ENCODE measurements at places on chromosomes 2 and 18.
A peak's percentile ranks its signal among the peaks of the same experiment; 100 is the strongest.

- no peak for DNase-seq
These were observed 38.5 kb downstream of the PSMG2 start for GRCh38 chr18:12741351-12741750.

- DNase-seq, result no peak
These were observed 181.0 kb downstream of the ZNF516 start for GRCh38 chr18:76314015-76314414.

- no peak for DNase-seq
These were observed 109.3 kb downstream of the DNAH7 start for GRCh38 chr2:195959341-195959740.

DNA sequence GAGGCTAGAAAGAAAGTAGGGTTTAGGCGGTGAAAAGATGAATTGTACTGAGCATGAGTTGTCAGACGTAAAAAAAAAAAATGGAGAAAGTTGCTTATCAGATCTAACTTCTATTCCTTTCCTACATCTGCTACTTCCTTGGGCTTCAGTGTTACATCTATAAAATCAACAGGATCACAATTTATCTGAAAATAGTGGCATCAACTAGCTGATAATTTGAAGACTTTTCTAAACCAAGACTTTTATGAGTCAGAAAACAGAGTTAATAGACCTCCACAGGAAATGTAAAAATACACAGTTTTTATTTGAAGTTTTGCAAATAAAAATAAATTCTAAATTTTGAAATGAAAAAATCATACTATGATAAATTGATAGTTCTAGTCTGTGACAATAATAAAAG lies 399.8 kb downstream of the GRB14 start:
- DNase-seq, result no peak

DNA sequence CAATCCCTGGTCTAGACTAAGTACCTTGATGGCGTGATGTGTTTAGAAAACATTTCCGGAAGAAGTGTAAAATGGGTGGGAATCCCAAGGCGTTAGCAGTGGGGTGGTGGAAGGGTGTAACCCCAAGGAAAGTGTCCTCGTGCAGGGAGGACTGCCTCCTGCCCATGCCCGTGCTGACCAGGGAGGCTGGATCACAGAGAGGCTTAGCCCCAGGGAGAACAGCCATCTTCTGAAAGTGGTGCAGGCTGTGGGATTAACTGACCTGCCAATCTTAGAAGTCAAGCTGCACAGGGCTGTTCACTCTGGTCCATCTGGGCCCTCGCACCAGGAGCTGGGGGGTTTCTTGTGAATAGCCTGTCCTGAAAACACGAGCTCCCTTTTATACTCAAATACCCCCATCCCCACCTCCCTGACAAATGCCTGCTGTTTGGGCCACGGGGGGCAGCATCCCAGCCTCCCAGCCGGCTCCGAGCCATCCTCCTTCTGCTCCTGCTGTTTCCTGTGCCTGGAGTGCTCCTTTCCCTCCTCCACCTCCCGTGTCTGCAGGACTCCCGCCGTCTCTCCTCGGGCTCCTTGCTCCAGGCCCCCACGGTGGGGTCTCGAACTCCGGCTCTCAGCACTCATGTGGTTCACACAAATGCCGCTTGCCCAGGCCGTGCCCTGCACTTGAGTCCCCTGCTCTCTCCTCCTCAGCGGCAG lies 52.1 kb upstream of the PXDN start:
- no peak for DNase-seq

- no peak for DNase-seq
These were observed 83.3 kb upstream of the ID2 start for GRCh38 chr2:8598295-8599165.

- no peak for DNase-seq
These were observed 36.3 kb downstream of the THSD7B start for GRCh38 chr2:136801661-136802060.

GRCh38 chr18:49378458-49378857 lies 82.0 kb downstream of the DYM start:
- DNase-seq, result no peak

GRCh38 chr2:206611736-206612135 lies 30.6 kb upstream of the FAM237A start:
- no peak for DNase-seq

GRCh38 chr18:58335223-58335622 lies 291.2 kb downstream of the NEDD4L start:
- no peak for DNase-seq

DNA sequence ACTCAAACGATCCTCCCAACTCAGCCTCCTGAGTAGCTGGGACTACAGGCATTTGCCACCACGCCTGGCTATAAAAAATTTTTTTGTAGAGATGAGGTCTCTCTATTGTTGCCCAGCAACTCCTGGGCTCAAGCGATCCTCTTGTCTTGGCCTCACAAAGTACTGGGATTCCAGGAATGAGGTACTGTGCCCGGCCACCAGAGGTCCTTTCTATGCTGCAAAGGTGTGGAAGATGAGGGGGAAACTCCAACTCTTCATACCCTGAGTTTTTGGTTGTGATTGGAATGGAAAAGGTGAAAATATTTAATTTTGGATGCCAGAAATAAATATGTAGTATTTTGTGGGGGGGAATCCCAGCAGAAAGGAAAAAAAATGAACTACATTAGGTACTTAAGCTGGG lies 36.0 kb downstream of the MRPL33 start:
- no peak for DNase-seq

- DNase-seq, result no peak
These were observed 26.8 kb downstream of the MAPK4 start for GRCh38 chr18:50586710-50587109.

DNA sequence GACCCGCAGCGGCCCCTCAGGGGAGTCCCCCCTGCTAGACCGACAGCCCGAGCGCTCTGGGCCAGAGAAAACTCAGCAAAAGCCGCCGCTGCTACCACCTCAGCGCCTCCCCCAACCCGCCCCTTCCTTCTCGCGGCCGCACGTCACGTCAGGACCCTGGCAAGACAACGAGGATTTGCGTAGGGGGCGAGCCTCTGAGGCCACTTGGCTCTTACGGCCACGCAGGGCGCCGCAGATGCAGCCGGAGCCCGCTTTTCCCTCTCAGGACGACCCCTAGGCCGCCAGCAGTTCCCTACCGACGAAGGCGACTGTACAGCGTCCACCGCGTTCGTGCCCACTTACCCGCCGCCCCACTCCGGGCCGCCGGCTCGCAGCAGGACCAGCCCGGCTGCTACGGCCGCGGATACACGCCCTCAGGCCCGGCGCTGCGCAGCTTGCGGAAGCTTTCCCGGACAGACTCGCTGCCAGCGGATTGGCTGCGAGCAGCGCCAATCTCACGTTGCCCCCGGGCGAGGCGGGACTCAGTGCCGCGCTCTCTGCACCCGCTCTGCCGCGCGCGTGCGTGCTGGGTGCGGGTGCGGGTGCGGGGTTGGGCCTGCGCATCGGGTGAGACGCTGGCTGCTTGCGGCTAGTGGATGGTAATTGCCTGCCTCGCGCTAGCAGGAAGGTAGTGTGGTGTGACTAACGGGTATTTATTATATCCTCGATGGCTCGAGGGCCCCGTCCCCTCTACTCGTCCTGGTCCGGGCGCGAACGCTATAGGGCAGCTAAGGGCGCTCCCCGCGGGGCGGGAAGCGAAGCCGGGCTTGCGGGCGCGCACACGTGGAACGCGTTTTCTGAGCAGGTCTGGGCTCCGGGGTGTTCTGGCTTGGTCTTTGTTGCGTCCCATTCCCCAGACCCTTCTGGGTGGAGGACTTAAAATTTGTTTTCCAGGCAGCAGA lies at the start of the genes ORMDL1 and PMS1:
ORMDL1 (minus strand) TSS at position 413 of the 941 bp plus-strand sequence. CDS start 1,744 bp downstream, outside the sequence.
PMS1 (plus strand) TSS at position 524 of the 941 bp plus-strand sequence. CDS start 7,360 bp downstream, outside the sequence.
- DNase-seq, result peak; percentile 89

DNA sequence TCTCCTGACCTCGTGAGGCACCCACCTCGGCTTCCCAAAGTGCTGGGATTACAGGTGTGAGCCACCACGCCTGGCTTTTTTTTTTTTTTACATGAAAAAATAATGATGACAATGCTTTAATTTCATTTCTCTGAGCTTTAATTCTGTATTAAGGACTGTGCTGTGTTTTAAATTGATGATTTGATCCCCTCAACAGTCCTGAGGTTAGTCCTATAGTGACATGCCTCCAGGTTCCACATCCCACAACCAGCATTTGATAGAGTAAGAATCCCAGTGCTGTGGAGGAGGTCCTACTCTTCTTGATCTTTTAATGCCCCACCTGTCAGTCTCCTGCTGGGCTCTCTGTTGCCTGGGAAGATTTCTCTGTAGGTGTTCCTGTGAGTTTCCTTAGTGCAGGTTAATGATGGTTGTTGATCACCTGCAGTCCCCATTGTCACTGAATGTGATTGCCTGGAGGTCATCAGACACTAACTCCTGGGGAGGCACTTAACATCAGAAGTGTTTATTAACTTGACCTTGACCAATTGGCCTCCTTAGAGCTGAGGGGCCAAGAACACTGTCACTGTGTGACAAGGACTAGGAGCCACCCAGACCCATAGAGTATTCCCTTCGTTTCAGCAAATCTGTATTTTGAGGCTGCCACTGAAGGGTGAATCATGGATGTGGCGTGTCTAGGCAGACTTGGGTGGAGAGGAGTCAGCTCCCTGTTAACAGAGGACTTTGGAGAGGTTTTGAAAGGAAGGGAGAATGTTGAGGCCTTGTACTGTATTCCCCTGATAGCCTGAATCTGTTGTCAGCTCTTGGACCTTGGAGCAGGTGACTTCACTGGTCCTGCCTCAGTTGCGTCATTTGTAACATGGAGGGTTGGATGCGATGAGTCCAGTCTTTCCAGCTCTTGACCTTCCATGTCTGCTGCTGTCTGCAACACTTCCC lies 11.5 kb downstream of the ASAP2 start:
- no peak for DNase-seq

DNA sequence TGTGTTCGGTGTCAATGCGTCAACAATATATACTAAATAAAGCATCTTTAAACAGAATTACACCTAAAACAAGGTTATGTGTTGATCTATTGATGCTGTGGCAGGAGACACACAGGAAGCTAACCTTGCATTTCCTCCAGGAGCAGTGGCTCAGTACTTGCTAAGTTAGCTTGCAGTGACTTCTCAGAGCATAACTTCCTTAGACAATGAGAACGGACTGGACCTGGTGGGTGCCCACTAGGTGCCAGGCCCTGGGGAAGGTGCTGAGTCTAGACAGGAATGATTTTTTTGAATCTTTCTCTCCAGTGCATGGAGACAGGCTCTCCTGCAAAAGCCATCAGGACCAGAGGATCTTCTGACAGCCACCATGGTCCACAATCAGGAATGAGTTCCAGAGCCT lies 73.8 kb upstream of the MGAT4A start:
- DNase-seq, result no peak

DNA sequence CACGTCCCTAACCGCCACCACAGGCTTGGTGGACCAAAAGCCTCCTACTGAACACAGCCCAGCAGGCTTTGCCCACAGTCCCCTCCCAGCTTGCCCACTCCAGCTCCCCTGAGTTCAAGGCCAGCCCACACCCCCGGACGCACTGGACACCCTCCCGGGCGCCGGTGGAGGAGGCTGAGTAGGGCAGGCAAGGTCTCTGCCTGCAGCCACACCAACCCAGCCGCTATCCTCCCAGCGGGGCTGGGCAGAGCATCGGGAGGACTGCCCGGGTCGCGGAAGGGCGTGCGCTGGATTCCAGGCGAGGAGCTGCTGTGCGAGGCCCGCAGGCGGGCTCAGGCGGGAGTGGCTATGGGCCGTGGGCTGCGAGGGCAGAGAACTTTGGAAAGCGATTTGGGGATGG lies 49.5 kb downstream of the PLEKHB2 start:
- DNase-seq, result no peak

- no peak for DNase-seq
These were observed 224.2 kb downstream of the NUP35 start for GRCh38 chr2:183348492-183348891.

DNA sequence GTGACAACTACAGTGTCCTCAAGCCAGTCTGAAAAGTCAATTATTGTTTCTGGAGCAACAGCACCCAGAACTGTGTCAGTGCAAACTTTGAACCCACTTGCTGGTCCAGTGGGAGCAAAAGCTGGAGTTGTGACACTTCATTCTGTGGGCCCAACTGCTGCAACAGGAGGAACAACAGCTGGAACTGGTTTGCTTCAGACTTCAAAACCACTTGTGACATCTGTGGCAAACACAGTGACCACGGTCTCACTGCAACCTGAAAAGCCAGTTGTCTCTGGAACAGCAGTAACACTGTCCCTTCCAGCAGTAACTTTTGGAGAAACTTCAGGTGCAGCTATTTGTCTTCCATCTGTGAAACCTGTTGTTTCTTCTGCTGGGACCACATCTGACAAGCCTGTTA lies 59.8 kb downstream of the TAF4B start:
- DNase-seq, result no peak

DNA sequence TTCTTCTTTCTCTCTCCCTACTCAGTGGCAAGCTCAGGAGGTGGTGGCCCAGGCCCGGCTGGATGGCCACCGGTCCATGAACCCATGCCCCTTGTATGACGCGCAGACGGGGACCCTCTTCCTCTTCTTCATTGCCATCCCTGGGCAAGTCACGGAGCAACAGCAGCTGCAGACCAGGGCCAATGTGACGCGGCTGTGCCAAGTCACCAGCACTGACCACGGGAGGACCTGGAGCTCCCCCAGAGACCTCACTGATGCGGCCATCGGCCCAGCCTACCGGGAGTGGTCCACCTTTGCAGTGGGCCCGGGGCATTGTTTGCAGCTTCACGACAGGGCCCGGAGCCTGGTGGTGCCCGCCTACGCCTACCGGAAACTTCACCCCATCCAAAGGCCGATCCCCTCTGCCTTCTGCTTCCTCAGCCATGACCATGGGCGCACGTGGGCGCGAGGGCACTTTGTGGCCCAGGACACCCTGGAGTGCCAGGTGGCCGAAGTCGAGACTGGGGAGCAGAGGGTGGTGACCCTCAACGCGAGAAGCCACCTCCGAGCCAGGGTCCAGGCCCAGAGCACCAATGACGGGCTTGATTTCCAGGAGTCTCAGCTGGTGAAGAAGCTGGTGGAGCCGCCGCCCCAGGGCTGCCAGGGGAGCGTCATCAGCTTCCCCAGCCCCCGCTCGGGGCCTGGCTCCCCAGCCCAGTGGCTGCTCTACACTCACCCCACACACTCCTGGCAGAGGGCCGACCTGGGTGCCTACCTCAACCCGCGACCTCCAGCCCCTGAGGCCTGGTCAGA lies 1.8 kb downstream of the NEU2 start:
- DNase-seq, result no peak

DNA sequence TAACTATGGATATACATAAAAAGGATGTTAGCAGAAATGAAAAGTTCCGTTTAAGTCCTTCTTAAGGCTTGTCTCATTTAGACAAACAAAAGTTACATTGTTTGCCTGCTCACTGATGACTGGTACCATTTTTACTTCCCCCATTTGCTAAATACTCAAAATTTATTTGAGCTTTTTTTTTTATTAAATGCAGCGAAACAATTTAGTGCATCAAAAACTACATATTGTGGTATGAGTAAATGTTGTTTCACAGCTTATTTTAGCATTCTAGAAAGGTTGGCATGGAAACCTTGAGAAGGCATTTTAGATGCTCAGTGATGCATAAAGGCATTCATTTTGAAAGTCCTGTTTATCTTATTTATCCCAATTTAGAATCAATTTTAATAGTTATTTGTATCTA lies 100.0 kb downstream of the MAP2 start:
- DNase-seq, result no peak

DNA sequence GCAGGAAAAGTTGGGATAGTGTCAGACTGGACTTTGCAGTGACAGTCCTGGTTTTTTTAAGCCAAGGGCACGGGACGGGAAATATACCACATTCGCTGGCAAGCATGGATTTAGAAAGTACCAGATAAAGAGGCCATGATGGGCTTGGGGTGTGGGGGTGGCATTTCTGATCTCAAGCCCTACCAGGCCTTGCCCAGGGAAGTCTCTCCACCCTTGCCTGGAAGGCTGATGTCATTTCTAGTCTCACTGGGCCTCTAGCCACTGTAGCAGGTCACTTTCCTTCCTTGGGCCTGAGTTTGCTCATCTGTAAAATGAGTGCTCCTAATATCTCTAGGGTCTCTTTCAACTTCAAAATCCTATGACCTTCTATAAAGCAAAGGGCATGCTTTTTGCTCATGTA lies 1.8 kb downstream of the ZBTB7C start:
- DNase-seq, result no peak
